Stimulated activated CD4-positive, alpha-beta T cell treated with anti-CD3 and anti-CD28 coated beads, Interleukin-4, amount 100 ng/mL, for 24 hours (primary cell): ENCODE measurements at places on chromosomes 6 and 20.
A peak's percentile ranks its signal among the peaks of the same experiment; 100 is the strongest.

DNA sequence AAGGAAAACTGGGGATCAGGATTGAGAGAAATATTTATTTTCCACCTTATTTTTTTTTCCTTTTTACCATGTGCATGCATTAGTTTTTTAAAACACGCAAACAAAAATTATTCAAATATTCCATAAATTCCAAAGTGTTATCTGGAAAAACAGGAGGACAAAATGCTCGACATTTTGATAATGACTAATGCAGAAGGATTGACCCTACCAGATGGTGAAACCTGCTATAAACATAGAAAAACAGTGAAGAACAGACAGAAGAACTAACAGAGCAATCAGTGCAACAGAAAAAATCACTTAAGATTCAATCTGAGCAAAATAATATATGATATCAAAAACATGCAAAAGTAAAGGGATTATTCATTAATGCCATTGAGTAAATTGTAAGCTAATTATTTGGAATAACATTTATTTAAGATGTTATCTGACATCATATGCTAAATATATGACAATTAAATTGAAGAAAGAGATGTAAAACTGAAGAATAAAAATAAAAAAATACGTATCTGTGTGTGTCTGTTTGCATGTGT, 218.4 kb downstream of the LMBRD1 start:
- DNase-seq, result no peak

- DNase-seq, result no peak
These were observed 100.5 kb upstream of the FOXC1 start for GRCh38 chr6:1509241-1509640.

DNA sequence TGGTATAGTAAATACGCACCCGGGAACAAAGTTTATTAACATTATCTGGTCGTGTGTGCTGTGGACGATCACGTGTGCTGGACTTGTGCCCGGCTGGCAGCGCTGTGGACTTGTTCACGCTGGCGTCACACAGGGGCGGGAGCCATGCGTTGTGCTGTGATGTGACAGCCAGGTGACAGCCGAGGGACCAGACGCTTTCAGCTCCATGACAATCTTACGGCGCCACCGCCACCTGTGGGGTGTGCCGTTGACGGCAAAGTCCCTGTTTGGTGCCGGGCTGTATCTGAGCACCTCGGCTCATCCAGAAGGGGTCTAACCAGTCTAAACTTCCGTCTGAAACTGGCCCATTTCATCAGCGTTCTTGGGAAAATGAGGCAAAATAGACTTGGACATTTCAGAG, 25.2 kb downstream of the DLL1 start:
- DNase-seq, result no peak

DNA sequence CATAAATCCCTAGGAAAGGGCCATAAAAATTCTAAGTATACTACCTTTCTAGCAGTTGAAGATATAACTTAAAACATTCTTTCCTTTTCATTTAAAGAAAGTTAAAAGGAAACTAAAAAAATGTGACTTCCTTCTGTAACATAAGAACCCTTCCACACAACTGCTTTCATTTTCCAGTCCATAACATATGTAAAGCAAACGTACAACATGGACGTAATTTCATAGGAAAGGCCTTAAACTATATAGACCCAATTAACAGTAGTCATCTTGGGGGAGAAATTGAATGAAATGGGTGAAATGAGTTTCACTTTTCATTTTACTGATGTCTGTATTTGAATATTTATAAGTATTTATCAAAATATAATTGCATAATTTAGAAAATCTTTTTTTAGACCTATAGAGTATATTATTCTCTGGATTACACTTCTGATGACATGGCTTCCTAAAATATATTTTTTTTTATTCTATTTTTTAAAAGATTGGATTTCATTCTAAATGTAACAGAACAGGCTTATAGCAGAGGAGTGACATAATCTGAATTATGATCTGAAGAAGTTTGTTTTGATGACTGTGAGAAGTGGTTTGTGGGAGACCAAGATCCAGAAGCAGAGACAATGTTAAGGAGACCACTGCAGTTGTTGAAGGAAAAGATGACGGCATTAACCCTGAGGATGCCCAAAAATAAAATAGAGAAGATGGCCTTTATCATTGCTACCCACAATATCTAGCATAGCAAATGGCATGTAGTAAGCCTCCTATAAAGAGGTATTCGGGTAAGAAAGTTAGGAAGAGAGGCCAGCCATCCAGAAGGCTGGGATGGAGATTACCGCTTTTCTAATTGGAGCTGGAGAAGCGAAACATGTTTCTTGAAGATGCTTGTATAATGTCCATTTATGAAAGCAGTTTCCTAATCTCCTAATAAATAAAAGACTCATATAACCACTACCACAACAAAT, 260.4 kb downstream of the PTPRK start:
- no peak for DNase-seq

- peak; percentile 12 for DNase-seq
These were observed 56.2 kb upstream of the PREP start for GRCh38 chr6:105459049-105459448.

GRCh38 chr6:11404838-11405237, 132.7 kb upstream of the TMEM170B start:
- DNase-seq, result no peak

DNA sequence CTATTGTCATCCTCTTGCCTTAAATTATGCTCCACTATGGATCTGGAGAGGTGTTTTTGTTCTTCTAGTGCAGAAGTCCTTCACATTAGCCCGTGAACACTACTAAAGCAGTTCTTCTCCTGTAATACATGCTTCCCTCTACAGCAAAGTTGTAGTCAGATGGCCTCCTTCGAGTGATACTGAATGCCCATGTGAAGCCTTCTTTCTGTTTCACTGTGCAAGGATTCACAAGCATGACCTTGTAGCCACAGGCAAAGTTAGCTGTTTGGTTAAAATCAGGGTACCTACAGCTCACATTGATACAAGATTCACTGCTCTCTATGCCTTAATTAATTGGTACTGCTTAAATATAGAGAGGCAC, 47.6 kb downstream of the ARHGAP18 start:
- no peak for DNase-seq

DNA sequence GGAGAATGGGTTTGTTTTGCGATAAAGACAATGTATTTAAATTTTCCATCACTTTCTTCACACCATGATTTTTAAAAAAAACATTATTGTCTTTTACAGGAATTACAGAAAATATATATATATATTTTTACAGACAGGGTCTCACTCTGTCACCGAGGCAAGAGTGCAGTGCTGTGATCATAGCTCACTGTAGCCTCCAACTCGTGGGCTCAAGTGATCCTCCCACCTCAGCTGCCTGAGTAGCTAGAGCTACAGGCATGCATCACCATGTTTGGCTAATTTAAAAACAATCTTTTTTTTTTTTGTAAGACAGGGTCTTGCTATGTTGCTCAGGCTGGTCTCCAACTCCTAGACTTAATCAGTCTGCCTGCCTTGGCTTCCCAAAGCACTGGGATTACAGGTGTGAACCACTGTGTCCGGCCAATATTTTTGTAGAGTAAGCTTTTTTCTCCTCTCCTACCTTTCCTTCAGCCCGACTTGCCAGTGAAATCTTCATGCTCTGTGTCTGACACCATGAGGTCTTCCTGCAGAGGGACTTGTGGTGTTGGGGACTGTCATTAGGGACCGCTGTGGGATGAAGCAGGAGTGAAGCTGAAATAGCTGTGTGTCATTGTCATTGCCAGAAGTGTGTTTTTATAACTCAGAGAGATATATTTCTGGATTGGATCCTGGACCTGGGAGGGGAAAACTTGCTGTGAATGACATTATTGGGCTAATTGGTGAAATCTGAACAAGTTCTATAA, 13.2 kb downstream of the DSP start:
- DNase-seq, result no peak

GRCh38 chr20:61682114-61682995, 383.3 kb downstream of the TAF4 start:
- no peak for DNase-seq

GRCh38 chr6:163455552-163455951, 41.0 kb downstream of the QKI start:
- DNase-seq, result no peak

DNA sequence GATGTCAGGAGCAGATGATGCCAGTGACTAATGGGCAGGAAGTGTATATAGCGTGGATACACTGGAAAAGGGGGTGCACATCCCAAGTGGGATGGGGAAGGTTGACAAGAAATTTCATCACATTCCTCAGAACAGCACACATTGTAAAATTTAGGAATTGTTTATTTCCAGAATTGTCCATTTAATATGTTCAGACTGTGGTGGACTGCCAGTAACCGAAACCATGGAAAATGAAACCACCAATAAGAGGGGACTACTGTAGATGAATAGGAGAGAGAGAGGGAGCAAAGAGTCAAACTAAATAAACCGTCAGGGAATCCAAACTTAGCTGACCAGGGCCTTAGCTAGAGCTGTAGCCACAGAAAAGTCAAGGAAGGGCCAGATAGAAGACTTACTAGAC, 164.4 kb upstream of the PRDM1 start:
- no peak for DNase-seq

DNA sequence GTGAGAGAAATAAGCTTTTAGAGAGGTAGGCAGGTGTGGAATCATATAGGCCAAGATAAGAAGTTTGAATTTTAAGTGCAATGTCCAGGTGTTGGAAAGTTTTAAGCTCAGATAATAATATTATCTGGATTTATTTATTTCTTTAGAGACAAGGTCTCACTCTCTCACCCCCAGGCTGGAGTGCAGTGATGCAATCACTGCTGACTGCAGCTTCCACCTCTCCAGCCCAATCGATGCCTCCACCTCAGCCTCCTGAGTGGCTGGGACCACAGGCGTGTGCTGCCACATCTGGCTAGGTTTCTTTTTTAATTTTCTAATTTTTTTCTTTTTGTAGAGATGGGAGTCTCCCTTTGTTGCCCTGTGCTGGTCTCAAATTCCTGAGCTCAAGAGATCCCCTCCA, 5.5 kb upstream of the MAS1L start:
- DNase-seq, result no peak

GRCh38 chr20:20192366-20192765, 140.0 kb downstream of the CFAP61 start:
- no peak for DNase-seq

DNA sequence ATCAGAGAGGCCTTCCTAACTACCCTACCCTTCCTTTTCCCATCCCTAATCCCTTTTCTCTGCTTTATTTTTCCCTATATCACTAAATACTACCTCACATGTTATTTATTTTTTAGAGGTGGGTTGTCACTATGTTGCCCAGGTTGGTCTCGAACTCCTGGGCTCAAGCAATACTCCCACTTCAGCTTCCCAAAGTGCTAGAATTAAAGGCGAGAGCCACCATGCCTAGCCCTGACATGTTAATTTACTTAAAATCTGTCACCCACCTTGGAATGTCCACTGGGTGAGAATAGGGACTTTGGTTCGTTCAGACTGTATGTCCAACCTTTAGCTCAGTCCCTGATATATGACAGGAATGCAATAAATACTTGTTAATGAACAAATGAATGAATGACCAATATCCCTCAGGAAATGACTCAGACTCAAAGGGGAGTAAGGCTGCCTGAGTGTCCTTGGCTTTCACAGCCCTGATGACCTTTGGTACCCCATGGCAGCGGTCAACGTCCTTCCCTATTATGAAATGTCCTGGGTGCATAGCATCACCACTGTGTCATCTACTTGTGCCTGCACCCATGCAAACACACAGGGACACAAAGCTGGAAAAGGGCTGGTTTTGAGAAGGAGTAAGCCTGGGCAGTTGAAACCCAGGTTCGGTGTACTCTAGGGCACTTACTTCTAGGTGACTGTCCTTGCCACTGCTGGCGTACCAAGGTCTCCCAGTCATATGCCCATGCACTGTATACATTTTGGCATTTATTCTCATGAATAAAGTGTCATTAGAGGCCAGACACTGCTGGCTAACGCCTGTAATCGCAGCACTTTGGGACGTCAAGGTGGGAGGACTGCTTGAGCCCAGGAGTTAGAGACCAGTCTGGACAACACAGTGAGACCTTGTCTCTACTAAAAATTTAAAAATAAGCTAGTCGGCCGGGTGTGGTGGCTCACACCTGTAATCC, 26.5 kb downstream of the BCL2L1 start:
- DNase-seq, result no peak

DNA sequence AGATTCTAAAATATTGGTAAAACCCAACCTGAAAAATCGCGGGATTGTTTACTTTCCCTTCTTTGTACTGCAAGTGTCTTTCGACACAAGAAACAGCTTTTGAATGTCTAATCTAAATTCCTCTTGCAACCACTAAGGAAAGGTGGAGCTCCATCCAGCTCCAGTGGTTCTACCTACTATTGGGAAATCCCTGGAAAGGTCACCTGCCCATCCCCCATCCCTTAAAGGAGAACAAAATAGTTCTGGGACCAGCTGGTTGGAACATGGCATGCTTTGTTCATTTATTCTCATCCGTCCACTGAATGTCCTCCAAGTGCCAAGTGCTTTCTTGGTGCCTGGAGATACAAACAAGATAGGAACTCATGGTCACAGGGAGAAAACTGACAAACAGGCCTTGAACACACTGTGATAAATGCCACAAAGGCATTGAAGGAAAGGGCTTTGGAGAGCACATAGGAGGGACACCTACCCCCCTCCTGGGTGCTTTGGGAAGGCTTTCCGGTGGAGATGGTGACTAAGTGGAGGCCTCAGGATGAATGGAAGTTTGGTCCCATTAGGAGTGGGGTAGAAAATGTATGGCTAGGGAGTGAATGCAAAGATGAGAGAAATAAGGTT, 2.3 kb upstream of the CITED2 start:
- DNase-seq, result no peak

- DNase-seq, result no peak
These were observed 25.5 kb upstream of the FKBP1A start for GRCh38 chr20:1418350-1418749.

DNA sequence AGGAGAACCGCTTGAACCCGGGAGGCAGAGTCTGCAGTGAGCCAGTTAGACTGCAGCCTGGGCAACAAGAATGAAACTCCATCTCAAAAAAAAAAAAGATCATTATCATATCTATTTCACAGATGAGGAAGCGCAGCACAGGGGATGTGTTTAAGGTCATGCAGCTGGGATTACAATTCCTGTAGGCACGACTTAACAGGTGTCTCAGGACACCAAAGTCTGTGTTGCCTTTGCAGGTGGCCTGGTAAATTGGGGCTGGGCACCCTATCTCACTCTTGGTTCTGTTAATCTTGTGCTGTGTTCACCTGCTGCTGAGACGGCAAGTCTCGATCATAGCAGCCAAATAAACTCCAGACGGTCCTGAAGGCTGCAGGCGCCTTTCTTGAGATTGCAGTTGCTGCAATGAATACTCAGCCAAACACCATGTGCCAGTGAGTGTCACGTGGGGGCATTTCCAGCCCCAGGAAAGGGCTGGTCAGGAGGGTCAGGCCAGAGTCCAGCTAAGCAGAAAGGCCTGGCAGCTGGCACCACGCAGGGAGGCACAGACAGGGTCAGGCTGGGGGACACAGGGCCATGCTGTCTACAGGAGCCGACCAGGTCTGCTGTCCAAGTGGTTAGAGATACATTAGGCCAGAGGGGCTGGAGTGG, 55.8 kb downstream of the FGD2 start:
- DNase-seq, result no peak
